Calu3 (cell line): ENCODE measurements at places on chromosomes 2 and 18. TPM values are rescaled to one million over a fixed set of nuclear protein-coding genes. Genes with fewer than 3 reads are reported as not detected.

ACMSD gene
- not detected in 2 replicates for total RNA-seq

GRCh38 chr2:168371273-168372019, 84.6 kb upstream of the CERS6 start:
- DNase-seq, result no peak

SPIRE1 gene
- 91.7 and 98.6 TPM in 2 replicates for total RNA-seq

DNA sequence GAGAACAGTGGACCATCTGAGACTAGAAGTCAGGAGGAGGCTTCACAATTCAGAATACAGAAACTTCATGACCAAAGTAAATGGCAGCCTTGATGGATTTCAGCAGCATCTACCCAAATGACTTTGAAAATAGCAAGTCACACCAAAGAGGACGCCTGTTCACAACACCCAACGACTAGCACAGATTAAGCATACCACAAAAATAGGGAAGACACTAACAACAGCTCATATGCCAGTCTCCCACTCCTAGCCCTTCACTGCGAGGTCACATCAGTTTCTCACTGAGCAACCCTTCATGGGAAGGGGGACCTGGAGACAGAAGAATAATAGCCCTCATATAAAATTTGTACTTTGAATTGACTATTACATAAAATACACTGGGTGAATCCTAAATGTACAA, 228.4 kb upstream of the SLC39A10 start:
- no peak for DNase-seq

DNA sequence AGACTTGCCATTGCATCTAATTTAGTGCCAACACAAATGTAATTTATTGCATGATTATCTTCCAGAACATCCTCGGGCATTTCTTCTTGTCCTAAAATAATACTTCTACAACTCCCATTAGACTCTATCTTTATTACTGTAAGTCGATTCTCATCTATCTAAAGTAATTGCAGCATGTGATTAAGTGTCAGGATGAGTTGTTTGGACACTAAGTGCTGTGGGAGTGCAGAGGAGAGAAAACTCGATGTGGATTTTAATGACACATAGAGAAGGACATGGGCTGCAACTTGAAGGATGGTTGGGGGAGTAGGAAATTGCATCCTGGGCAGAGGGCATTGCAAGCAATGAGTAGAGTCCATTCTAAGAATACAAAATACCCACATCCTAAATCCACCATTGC, 33.5 kb downstream of the STAT4 start:
- no peak for DNase-seq

PTPRN gene
- not detected in 2 replicates for total RNA-seq

DNA sequence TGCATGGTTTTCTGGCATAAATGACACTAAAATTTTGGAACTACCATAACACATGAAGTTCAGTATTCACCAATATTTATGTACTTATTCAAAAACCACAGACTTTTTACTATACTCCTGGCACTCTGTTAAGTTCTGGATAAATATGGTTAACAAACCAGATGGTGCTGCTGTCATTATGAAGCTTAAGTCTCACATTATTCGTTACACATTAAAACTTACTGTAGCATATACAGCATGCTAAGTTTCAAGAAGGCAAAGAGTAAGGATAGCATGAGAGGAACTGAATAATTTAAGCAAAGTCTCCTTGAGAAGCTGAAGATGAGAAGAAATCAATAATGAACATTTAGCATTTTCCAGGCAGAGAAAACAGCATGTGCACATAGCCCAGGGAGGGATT, 929.5 kb downstream of the NRXN1 start:
- no peak for DNase-seq
